Activated CD4-positive, alpha-beta T cell treated with anti-CD3 and anti-CD28 coated beads for 1 hour (primary cell): ENCODE measurements at places on chromosomes 4 and X.

GRCh38 chr4:160836431-160836830 is 1327.4 kb downstream of the FSTL5 start:
- no peak for DNase-seq

DNA sequence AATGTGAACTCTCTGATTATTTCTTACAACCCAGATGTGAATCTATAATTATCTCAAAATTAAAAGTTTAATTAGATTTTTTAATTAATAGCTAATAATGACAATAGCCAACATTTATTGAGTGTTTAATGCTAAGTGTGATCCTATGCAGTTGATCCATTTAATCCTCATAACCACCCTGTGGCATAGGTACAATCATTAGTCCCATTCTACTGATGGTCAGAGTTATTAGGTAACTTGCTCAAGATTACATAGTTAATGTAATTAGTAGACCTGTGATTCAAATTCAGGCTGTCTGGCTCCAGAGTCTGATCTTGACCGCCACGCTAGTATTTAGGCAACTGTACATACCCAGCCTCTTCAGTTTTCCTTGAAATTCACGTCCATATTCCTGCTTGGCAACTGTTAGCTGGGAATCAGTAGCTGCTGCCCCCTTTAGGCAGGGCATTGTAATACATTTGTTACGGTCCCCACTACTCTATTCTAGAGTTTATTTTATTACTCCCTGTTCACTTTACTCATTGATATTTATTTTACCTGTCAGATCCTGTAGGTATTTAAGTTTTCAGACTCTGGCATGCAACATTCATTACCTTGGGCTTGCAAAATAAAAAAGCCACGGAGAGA is 20.6 kb upstream of the TEC start:
- DNase-seq, result no peak

DNA sequence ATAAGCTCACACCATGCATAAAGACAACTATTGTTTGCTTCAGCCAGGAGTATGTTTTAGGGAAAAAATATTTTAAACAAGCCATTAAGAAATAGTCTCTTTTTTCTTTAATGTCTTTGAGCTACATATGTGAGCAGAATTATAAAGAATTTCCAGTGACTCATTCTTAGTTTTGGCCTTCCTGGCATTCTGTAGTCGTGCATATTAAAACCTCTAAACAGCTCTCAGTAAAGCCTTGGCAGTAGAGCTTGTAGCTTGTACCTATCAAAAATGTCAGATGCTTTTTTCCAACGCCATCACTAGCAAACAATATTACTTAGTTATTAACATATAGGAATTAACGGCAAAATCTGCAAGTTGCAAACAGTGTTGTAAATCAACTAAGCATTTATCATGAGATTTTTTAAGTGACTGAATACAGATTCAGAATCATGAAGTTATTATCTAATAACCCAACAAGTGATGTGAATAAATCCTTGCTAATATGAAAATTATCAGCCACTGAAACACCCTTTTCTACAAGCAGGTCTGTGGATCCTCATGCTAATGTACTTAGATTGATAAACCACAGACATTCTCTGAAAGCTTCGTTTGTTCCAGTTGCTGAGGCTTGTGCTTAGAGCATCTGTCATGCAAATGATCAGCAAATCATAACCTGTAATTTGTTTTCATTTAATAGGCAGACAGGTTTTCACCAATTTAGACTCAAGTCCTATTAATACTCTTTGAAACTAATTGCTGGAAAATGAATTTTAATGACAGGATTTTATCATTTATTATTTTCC is 412.0 kb upstream of the ATOH1 start:
- no peak for DNase-seq

- DNase-seq, result no peak
Measured at GRCh38 chr4:105543346-105543745, 9.1 kb upstream of the ARHGEF38 start.

DNA sequence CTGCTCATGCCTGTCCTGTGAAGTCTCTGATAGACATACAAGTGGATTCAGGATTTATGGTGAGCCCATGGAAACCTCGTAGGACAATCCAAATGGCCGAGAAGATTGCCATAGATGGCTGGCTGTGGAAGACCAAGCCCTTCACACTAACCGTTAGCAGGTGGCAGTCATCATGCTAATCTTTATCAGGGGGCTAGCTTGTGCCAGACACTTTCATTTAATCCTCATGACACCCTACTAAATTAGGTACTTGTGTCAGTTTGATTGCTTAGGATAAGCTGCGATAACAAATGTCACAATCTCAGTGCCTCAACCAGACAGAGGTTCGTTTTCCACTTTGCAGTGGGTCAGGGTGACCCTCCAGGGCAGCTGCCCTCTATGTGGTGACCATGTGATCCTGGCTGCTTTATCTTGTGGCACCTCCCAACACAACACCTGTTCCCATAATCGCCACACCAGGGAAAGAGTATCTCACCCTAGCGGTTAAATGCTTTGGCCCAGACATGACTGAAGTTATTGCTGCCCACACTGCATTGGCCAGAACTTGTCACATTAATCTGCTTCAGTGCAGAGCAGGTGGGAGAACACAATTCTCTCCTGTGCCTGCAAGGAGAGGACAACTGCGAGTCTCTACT is 60.8 kb downstream of the REPS2 start:
- DNase-seq, result no peak

- no peak for DNase-seq
Measured at GRCh38 chrX:48475296-48475695, 703 bp upstream of the FTSJ1 start.

- no peak for DNase-seq
Measured at GRCh38 chrX:46837558-46838485, 979 bp downstream of the RP2 start.

DNA sequence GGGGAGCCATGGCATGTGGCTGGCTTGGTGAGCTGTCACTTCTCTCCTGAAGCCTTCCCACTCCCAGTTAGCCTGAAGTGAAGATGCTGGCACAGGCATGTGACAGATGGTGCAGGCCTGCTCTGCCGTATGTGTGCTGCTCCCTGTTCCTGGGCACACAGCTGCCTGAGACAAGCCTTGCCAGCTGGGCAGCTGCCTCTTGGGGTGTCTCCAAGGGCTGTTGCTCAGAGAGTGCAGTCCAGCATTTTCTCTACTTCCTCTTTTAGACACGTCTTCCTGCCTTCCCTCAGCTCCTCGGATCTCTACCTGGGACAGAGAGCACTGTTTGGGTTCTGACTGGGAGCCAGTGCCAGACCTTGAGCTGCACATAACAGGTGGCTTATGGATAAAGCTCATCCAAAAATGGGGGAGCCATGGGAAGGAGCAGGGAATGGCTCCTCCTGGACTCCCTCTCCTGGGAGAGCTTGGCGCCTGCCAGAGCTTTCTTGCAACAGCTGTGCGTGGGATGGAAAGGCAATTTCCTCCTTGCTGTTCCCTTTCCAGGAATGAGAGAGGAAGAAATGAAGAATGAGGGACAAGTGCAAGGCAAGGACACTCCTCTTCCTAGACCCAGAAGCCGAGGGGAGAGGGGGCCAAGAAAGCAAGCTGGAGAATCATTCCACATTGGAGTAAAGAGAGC is 132.9 kb downstream of the MSL3 start:
- no peak for DNase-seq
